ENCODE measurements at places on chromosomes 5 and 9.
A peak's percentile ranks its signal among the peaks of the same experiment; 100 is the strongest.

GRCh38 chr5:59109383-59109782 lies 526.5 kb downstream of the RAB3C start:
- DNase-seq, result no peak

DNA sequence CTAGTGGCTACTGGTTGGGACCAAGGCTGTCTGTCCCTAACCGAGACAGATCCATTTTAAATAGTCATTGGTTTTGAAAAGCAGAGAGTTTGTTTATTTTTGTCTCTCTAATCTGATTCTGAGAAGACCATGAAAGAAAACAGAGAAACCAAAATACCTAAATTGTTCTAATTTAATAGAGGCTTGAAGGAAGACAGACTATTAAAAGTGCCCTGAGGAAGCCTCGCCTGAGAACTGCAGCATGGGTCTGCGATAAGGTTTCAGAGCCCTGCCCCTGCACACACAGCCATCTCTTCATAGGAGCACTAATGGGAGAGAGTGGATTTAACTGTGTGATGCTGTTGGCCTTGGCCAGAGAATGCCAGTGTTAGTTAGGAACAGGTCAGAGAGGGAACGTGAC lies 175.5 kb upstream of the SV2C start:
- DNase-seq, result no peak

DNA sequence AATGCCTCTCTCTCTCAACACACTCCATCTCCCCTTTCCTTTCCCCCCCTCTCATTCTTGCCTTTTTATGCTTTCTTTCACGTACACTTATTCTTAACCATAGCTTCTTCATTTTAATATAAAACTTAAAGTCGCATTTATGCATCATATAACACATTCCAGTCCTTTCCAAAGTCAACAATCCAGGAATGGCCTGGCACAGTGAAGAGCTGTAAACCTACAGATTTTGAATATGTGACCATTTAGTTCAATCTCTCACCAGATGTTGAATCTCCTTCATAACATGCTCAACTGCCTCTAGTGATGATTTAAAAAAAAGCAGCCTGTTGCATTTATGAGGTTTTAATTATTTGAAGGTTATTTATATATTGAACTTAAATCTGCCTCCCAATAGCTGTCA lies 186.2 kb upstream of the GRAMD2B start:
- no peak for DNase-seq

DNA sequence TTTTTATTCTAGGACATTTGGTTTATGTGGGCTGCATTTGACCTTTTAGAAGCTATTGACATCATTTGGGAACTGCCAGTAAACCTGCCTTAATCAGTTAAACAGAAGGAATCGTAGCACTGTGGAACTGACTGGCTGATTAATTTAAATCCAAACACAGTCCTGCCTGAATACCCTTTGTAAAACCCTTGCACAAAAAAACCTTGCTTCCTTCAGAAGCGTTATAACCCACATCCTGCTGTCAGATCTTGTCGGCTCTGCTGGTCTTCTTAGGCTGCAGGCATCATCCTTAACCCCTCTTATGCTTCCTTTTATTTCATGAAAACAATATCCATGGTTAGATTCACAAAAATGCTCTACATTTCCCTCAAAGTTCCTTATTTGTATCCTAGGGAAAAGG lies 46.3 kb downstream of the PAM start:
- DNase-seq, result no peak

DNA sequence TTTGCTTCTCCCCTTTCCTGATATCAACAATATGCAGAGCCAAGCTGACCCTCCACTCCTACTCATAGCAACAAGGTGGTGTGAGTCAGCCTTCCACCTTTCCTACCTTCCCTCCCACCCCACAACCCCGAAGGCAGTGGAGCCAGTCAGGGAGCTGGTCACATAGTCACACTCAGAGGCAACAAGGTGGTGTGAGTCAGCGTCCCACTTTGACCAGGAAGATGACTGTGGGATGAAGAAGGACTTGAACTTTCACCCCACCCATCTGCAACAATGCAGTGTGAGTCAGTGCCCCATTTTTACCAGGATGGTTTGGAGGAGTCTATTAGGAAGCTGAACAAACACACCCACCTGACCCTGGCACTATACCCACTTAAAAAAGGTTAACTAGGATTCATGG lies 30.1 kb upstream of the ZNF782 start:
- DNase-seq, result no peak

DNA sequence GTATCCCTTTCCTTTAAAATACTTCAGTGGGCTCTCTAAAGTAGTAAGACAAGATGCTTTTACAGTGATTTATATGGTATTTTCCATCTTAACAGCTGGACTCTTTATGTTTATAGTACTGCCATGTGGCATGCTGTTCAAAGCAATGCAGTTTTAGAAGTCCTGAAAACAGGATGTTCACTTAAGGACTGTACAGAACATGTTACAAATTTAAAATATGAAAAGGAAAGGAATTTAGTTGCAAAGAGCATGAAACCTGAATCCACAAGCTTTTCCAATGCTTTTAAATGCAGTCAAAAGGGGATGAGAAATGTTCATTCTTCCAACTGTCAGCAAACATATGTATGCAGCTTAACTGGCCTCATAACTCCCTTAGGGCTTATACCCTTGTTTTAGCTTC lies 580.2 kb downstream of the EFNA5 start:
- DNase-seq, result no peak

GRCh38 chr5:64971513-64971912 lies 202.8 kb downstream of the CWC27 start:
- DNase-seq, result no peak

DNA sequence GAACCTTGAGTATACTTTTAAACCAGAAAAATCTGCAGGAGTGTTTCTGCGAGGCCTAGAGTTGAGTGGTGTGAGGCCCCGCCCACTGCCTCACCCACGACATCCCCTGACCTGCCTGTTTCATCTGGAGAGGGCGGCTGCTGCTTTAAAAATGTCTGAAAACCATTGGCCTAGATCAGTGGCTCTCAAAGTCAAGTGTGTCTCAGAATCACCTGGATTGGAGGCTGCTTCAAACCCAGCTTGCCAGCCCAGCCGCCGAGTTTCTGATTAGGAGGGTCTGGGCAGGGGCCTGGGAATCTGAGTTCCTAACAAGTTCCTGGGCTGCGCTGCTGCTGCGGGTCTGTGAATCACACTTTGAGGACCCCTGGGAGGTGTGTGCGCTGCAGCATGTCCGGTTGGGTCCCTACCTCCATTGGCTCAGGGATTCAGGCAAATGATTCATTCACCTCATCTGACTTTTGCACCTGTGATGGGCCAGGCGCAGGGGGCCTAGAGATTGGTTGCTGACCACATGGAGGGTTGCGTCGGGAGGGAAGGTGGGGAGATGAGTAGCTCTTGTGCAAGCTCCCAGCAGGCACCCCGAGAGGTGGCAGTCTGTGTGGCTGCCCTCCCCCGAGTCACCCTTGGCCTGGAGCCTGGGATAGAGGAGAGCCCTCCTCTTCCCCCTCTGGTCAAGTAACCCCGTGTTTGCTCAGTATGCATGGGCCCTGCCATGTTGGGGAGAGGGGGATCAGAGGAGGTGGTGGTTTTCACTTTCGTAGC lies 27.6 kb upstream of the HMCN2 start:
- no peak for DNase-seq

GRCh38 chr9:104078596-104078995 lies 15.5 kb upstream of the SMC2 start:
- no peak for DNase-seq

GRCh38 chr9:117413346-117414219 lies 1.3 kb downstream of the ASTN2 start:
- DNase-seq, result peak; percentile 60

DNA sequence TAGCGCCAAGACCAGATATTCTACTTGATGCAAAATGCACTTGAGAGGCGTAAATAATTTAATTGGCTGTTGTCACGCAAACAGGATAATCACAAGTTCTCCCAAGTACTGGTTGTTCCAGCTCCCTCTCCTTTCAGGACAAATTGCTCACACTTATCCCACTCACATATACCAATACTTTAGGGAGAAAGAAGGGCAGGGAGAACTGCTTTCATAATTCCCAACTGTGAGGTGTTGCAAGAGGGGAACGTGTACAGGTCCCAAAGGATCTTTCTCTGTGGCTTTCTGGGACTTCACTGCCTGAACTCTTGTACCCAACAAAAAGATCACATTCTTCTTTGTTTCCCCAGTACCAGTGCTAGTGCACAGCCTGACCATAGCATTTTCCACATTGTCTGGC lies 21.5 kb upstream of the TGFBI start:
- no peak for DNase-seq

GRCh38 chr5:43874772-43875171 lies 271.8 kb downstream of the NNT start:
- no peak for DNase-seq

DNA sequence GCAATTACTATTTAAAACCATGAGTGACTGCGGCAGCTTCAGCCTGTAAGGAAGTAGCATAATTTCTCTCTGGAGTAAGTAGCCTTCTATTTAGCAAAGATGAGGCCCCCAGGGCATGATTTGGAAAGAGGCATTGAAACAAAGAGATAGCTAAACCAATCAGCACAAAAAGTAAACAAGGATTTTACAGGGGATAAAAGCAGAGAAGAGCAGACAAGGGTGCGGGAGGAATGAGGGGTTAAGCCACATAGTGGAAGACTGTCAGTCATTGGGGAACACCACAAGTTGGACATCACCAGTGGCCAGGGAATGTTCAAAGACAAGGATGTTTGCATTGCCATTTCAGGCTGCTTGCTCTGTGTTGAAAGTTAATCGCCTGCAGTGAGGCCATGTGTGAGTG lies 24.0 kb upstream of the C5orf63 start:
- DNase-seq, result no peak

DNA sequence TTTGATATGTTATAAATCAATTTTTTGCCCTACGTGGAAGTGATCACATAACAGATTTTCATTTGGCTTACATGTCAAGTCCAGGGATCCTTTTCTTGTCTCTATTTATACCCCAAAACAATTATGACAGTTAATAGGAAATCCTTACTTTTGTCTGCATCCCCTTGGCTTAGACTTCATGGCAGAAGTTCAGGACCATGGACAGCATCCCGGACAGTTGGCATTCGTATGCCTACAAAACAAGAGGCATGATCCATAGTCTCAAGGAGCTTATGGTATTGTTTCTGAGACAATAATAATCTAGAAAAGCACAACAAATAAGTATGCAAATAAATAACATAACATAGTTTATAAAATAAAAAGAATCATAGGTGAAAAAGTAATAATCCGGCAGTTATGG lies 214.3 kb upstream of the GRIA1 start:
- DNase-seq, result peak; percentile 44

GRCh38 chr9:130191749-130192120 lies 19.5 kb downstream of the NCS1 start:
- DNase-seq, result no peak

DNA sequence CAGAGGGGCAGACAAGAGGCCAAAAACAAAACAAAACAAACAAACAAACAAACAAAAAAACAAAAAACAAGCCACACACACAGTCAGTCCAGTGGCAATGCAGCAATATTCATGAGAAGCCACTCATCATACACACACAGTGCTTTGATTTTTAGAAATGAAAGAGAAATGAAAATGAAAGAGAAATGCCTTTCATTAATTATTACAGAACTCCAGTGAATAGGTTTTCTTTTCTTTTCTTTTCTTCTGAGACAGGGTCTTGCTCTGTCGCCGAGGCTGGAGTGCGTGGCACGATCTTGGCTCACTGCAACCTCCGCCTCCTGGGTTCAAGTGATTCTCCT lies 36.9 kb downstream of the SPRY4 start:
- no peak for DNase-seq

GRCh38 chr9:127788337-127789011 lies 2.6 kb downstream of the CDK9 start:
- DNase-seq, result no peak

- DNase-seq, result no peak
These were observed 321.2 kb downstream of the CDH12 start for GRCh38 chr5:22531986-22532385.

- DNase-seq, result no peak
These were observed 62.0 kb upstream of the RNF130 start for GRCh38 chr5:180133551-180133950.

- no peak for DNase-seq
These were observed 32.1 kb downstream of the EXOC3 start for GRCh38 chr5:474840-475661.

DNA sequence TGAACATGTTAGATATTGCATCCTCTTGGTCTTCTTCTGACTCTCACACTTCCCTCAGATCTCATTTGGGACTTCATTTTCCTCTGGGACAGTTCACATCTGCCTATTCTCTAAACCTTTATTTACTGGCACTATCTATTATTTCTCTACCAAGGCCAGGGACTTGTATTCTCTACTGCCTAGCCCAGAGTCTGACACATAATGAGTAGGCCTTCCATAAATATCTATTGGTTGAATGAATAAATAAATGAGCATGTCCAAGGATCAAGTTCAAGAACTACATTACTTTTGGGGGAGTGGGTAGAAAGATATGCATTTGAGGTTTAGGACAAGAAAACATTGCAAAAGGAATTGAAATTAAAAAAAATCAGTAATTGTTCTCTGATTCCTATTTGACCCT lies 250.3 kb downstream of the TRIM32 start:
- DNase-seq, result no peak

DNA sequence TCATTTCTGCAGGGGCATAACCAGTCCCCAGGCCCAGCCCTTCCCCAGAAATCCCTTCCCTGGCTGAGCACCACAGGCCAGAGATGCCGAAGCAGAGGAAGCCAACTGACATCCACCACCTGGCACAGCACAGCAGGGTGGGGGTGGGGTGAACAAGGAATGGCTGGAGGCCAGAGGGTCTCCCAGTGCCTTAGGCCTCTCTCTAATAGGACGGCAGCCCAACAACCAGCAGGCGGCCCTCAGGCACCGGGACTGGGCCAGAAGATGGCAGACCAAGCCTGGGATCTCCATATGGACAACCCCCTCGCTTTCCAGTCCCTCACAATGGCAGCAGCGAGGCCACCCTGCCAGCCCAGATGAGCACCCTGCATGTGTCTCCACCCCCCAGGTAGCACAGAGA lies 13.2 kb downstream of the PDLIM4 start:
- DNase-seq, result peak; percentile 30

DNA sequence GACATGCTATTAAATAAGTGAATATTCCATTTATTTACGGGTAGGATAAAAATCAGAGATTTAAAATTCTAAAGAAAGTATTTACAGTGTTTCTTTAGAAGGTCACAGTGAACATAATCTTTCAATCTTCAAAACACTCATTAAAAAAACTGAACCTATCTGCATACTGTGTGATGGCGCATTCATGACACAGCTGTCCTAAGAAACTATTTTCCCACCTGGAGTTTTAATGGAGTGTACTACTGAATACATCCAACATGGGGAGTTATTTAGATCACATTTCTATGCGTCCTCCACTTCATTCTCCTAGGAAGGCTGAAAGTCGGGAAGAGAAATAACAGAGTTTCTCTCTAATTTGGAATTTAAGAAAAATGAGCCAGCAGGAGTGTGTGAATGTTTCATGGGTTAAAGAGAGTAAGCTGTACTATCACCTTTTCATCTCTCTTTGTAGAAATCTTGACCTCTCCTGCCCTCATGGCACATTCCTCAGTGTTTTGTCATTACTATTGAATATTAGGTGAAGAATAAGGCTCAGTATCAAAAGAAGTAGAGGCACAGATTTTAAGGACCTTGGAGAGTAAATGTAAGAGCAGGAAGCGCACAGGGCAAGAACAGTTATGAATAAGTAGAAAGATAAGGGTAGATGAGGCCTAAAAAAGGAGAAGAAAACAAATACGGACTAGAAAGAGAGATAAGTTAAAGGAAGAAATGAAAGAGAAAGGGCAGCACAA lies 551.2 kb upstream of the TUSC1 start:
- no peak for DNase-seq
